ENCODE measurements at places on chromosomes 6 and 20. TPM values are rescaled to one million over a fixed set of nuclear protein-coding genes. Genes with fewer than 3 reads are reported as not detected.

- DNase-seq, result no peak
Measured at GRCh38 chr20:36035745-36036144, 67.4 kb downstream of the CNBD2 start.

The HEY2 gene
- 2.4 TPM for total RNA-seq

DNA sequence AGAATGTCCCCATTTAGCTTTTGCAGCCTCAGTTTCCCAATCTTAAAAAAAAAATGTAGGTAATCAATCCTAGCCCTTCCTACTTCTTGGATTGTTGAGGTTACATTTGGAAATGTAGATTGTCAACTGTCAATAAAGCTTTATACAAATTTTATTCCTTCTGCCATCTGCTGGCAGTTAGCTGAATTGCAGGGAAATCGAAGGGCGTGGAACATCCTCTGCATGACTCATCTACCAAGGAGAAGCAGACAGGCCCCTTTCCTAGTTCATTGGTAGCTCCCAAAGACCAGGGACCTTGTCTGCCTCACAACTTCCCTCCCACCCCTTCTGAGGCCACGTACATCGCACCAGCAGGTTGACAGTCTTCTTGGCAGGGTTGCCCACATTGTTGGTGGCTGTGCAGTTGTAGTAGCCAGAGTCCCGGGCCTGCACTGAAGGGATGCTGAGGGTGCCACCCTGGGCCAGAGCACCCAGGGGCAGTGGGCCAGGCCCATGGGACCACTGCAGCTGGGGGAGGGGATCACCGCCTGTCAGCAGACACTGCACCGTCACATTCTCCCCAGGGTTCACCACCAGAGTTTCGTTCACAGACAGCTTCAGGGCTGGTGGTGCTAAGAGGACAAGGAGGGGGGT is 43.6 kb downstream of the MDGA1 start:
- DNase-seq, result no peak

GRCh38 chr6:9020001-9020400 is 584.7 kb upstream of the SLC35B3 start:
- no peak for DNase-seq

- peak; percentile 80 for DNase-seq
Measured at GRCh38 chr6:31308050-31308844, 36.4 kb upstream of the HLA-C start.

GRCh38 chr20:35319192-35319870 is 27.1 kb upstream of the FAM83C start:
- no peak for DNase-seq

The COX4I2 gene
- 3.8 TPM for total RNA-seq

- no peak for DNase-seq
Measured at GRCh38 chr6:582370-582769, 74.5 kb downstream of the HUS1B start.

DNA sequence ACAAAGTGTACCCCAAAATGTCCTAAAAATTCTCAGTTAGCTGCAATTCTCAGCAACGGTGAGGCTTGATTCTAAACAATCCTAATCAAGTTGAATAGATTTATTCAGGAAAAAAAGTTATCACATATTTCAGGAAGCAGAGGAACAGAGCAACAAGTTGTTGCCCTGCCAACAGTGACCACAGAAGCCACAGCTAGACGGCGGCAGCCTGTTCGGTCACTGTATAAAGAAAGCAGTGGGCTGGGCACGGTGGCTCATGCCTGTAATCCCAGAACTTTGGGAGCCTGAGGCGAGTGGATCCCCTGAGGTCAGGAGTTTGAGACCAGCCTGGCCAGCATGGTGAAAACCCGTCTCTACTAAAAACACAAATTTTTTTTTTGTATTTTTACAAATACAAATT is 171.2 kb upstream of the BMP5 start:
- peak; percentile 16 for DNase-seq

GRCh38 chr6:131003488-131004386 is 59.3 kb downstream of the EPB41L2 start:
- DNase-seq, result no peak

DNA sequence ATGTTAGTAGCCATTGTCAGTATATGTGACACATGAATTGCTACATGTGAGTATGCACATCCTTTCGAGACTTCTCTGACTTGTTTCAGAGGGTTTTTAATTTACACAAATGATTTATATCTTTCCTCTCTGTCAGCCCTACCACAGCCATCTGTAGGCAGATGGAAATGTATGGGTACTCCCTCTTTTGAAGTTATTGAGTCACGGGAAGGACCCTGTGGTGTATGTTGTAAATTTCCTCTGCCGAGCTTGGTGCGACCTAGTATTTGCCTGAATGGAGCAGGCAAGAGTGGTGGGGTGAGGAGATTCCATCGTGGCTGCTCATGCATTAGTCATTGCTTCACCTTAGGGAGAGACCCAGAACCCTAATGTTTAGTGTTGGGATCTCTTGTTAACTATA is 171.9 kb downstream of the JARID2 start:
- no peak for DNase-seq

- DNase-seq, result no peak
Measured at GRCh38 chr20:3172126-3172932, 1.0 kb downstream of the LZTS3 start.

- no peak for DNase-seq
Measured at GRCh38 chr6:131226459-131227157, 91.3 kb downstream of the AKAP7 start.

- no peak for DNase-seq
Measured at GRCh38 chr20:10379761-10380160, 54.3 kb downstream of the MKKS start.

The TBC1D22B gene
- total RNA-seq, result 15.3 TPM

- no peak for DNase-seq
Measured at GRCh38 chr6:80227545-80228105, 121.2 kb downstream of the BCKDHB start.

DNA sequence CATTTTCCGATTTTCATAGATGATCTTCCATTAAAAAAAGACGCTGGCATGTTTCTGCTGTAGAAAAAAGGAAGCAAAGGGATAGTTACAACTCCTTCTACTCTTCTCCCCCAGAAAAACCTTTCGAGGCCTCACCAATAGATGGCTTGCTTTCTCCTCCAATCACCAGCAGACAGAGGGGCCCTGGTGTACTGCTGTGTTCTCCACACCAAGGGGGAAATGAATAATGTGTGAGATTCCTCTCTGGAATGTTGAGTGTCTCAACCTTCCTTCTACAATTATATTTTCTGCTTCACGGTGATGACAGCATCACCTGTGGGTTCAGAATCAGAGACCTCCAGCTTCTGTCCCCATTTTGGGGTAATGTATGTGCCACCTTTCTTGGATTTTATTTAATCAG is 185.7 kb upstream of the FLRT3 start:
- no peak for DNase-seq

DNA sequence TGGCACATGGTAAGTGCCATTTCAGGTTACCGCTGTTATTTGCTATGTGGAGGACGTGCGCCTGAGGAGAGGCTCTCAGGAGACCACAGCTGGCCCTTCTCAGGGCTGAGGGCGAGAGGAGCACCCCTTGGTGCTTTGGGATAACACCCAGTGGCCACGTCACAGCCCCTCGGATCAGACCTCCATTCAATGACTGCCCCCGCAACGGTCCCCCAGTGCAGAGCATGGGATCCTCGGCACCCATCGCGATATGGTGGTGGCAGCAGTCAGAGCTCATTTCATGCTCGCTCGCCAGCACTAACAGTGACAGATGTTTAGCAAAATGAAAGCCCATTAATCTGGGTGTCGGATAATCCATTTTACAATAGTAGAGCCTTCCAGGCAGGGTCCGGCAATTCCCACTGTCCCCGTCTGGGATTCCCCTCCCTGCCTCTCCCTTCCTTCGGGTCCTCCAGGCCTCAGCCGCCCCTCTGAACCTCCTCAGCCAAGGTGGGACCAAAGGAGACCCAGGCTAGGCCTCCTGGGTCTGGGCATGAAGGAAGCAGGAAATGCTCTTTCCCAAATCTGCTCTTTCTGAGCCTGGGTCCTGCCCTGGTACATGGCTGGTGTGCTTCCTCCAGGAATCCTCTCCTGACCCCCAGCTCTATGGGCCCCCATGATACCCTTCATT is 117.1 kb downstream of the GRM4 start:
- no peak for DNase-seq

GRCh38 chr20:11820838-11821237 is 96.9 kb upstream of the BTBD3 start:
- DNase-seq, result no peak

DNA sequence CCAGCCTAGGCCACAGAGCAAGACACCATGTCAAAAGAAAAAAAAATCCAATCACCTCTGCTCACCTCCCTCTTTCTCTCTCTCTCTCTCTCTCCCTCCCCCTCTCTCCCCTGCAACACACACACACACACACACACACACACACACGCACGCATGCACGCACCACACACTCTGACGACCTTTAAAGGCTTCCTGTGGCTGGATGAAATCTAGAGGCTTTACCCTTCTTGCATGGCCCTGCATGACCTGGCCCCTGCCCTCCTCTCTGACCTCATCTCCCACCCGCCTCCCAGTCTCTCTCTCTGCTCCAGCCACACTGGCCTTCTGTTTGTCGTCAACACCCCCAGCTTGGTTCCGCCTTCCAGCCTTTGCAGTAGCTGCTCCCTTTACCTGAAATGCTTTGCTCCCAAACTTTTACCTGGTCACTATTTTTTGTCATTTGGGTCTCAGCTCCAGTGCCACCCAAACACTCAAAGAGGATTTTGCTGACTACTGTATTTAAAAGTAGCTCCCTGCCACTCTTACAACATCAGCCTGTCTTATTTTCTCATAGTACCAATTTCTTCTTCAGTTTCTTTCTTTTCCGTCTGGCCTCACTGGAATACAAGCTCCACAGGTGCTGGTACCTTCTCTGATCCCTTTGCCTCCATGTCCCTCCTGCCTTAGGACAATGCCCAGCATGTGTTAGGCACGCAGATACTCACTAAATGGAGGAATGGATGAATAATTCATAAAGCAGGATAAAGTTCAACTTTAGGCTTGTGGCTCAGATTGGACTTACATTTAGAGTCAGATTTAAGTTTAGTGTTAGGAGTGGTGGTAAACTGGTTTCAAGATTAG is 4.3 kb upstream of the LTA start:
- no peak for DNase-seq

DNA sequence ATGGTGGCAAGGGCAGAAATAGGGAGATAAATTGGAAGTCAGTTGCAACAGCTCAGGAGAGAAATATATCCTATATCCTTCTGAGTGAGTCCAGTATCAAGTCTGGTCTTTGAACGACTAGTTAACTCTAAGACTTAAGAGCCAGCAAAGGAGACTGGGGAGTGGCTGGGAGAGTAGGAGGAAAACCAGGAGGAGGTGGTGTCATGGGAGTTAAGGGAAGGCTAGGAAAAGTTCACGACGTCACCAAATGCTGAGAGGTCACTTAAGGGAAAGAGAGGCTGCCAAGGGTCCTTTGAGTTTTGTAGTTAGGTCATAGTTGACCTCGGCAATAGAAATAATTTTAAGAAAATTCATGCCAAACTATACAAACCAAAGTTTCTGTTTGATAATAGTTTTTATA is 25.1 kb downstream of the ACOT13 start:
- DNase-seq, result no peak
